ENCODE measurements at places on chromosomes 5 and 9. TPM values are rescaled to one million over a fixed set of nuclear protein-coding genes. Genes with fewer than 3 reads are reported as not detected.

Gene SMIM33
- total RNA-seq, result 0.65 TPM

Gene TMEM174
- total RNA-seq, result not detected

Gene IL31RA
- total RNA-seq, result not detected

Gene ACTBL2
- total RNA-seq, result not detected

Gene SV2C
- 0.03 TPM for total RNA-seq

Gene CCNO
- not detected for total RNA-seq

Gene C9orf50
- not detected for total RNA-seq

Measured in activated CD8-positive, alpha-beta T cell treated with anti-CD3 and anti-CD28 coated beads, Interleukin-2, amount 10 ng/mL, durations not matched to agents 7 days and 5 days (primary cell).